ENCODE measurements at places on chromosomes 7 and 10. TPM values are rescaled to one million over a fixed set of nuclear protein-coding genes. Genes with fewer than 3 reads are reported as not detected.

DNA sequence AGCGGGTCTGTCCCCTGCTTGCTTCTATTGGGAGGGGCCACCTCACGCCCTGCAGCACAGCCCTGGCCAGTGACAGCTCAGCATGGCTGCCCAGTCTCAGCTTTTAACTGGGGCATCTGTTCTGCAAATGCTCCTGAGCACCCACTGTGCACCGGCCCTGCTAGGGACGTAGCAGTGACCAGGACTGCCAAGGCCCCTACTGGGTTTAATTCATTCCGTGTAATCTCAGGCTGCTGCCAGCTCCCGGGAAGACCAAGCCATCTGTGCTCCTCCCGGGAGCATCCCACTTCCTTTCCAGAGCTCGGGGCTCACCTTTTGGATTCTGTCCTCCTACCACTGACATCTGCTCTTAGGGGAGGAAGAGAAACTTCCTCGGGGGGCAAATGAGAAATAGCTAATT lies 85.2 kb downstream of the ADARB2 start:
- no peak for DNase-seq

DNA sequence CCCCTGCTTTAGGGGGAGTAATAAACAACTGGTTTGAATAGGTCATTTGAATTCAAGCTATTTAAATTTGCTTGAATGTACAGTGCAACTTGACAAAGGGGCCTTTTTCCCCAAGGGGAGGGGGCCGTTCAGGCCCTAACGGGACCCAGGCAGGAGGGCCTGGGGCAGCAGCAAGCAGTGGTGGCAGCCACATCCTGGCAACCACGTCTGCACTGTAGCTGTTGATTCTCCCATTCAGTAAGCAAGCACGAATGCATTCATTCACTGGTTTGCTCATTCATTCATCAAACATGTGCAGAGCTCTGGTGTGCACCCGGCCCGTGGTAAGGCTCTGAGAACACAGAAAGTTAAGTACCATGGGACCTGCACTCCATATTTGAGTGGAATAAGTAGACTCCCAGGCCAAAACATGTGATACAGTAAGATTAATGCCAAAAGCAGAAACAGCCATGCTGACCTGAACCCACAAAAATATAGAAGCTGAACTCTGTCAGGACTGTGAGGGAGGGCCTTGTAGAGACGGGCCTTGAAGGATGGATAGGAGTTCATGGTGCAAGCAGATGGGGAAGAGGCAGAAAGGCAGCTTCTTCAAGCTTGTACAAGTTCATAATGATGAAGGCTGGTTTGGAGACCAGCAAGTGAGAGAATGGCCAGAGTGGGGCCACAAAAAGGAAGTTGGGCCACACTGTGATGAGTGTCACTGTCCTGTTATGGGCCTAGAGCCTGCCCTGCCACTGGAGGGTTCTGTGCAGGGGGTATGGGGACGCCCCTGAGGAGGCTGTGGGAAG lies 29.3 kb upstream of the C10orf53 start:
- DNase-seq, result no peak

- DNase-seq, result no peak
These were observed 7.8 kb upstream of the CCNY start for GRCh38 chr10:35328404-35329037.

DNA sequence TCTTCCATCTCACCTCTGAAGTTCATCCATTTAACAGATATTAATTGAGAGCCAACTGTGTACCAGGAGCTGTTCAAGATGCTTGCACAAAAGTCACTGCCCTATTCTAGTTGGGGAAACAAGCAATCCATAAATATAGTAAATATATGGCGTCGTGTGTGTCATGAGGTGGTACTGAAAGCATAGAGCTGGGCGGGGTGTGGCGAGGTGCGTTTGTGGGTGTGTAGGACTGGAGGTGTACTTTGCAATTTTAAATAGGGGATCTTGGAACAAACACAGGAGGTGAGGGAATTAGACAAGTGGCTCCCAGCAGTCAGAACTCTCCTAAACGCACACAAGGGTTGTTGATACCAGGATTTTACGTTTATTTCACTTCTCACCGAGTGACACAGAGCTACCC lies 490 bp upstream of the ZNF239 start:
- DNase-seq, result no peak

- no peak for DNase-seq
These were observed 30.1 kb downstream of the RAB18 start for GRCh38 chr10:27534161-27534700.

DNA sequence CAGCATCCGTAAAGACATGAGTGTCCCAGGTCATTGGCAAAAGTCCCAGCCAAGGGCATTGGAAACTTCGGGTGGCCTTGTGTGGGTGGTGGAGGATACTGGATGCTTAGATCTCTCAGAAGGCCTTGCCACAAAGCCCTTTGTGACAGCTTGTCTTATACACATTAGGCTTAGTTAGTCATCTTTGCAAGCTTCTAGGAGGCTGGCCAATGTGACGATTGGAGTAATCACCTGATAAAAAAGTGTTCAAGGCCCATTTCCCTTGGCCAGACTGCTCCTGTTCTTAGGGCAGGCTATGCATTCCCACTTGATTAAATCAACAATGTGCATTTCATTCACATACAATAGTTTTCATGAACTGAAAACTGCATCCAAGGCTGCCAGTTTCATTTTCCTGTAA lies 26.9 kb downstream of the NPS start:
- DNase-seq, result no peak

DNA sequence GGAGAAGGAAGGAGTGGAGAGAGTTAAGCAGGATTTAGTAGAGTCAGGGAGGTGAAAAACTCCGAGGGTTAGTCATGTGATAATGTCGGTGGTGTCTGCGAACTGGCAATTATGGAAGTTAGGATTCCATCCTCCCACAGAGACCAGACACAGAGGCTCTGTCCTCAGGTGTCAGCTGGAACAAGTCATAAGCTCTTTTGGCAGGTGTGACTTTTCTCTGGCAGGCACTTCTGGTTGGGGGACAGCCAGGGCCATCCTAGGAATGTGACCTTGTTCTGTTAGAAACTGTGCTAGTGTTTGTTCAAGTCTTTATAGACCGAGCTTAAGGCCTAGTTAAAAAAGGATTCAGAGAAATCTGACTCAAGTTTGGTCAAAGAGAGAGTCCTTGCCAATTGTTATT lies 371.0 kb downstream of the DPP6 start:
- DNase-seq, result no peak

DNA sequence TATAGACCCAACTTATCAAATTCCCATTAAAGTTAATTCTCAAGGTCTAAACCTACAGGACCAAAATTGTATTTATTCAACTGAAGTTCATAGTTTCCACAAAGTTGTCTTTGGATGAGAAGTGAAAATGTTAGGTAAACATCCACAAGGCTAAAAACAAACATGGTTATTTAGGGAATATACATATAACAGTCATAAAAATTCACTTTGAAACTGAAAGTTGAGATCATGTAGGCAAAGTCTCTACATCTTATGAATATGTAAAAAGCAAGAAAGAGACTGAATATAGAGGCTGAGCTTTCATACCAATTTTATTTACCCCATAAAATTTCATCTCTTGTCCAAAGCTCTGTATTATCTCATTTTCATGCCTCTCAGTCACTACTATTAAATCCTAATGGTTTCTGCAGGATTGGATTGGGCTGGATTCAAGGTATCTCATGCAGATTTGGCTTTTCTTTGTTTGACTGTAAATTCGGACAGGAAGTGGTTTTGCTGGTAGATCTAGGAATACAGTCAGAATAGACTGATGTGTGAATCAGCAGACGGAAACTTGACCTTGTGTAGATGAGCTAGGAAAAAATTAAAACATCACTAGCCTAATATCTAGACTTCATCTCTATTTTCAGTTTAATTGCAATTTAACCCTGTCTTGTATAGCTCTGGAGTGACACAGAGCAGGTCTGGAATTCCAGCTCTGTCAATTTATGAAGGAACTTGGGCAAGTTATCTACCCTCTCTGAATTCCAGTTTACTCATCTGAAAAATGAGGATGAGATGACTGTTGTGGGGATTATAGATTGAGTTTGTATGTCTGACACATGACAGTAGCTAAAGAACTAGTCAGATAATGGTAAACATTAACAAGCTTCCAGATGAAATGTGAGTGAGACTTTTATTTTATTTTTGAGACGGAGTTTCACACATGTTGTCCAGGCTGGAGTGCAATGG lies 27.3 kb upstream of the SKAP2 start:
- DNase-seq, result no peak

DNA sequence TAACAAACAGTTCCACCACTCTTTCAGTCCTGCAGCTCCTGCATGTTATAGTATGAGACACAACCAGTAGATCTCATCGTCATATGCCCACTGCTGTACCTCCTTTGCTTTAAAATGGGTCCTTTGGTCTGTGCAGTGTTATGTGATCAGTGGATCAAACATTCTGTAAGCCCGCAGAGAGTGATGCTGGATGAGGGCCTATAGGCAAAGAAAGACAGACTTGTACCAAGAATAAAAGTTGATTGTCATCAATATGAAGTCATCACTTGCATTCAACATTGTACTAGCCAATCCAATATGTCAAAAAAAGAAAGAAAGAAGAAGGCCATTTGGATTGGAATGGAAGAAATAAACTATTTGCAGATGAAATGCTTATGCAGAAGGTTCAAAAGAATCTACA lies 79.8 kb upstream of the PHYHIPL start:
- no peak for DNase-seq

GRCh38 chr10:121678631-121679174 lies 80.5 kb upstream of the FGFR2 start:
- no peak for DNase-seq

DNA sequence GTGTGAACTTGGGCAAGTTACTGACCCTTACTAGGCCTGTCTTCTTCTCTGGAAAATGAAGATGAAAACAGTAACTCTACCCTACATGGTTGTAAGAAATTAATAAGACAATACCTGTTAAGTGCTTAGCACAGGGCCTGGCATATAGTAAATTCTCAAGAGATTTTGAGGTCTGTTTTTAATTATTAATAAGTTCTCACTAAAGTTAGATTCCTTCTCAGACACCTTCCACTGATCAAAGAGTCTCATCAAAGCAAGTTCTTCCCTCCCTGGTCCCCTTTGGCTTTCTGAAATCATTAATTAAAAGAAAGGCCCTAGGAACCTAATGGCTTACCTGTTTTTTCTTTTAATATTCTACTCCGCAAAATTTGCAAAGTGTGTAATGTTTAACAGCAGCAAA lies 4.6 kb downstream of the TMEM140 start:
- no peak for DNase-seq

DNA sequence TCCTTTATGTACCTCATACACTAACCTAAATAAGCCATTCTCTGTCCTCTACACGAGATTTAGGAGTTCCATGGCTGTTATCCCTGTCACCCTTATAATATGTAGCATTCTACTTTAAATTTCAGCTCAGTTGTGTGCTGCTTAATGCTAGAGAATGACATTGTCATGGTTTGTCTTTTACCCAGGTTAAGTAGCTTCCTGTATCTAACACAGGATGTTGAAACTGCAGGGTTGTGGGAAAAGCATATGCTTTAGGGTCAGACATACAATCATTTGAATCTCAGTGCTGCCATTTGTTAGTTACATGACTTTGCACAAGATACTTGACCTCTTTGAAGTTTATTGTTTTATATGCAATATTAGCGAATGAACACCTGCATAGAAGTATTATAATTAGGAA lies 235.1 kb upstream of the CACNA2D1 start:
- DNase-seq, result no peak

- DNase-seq, result no peak
These were observed 9.5 kb downstream of the PHKG1 start for GRCh38 chr7:56083150-56083785.

DNA sequence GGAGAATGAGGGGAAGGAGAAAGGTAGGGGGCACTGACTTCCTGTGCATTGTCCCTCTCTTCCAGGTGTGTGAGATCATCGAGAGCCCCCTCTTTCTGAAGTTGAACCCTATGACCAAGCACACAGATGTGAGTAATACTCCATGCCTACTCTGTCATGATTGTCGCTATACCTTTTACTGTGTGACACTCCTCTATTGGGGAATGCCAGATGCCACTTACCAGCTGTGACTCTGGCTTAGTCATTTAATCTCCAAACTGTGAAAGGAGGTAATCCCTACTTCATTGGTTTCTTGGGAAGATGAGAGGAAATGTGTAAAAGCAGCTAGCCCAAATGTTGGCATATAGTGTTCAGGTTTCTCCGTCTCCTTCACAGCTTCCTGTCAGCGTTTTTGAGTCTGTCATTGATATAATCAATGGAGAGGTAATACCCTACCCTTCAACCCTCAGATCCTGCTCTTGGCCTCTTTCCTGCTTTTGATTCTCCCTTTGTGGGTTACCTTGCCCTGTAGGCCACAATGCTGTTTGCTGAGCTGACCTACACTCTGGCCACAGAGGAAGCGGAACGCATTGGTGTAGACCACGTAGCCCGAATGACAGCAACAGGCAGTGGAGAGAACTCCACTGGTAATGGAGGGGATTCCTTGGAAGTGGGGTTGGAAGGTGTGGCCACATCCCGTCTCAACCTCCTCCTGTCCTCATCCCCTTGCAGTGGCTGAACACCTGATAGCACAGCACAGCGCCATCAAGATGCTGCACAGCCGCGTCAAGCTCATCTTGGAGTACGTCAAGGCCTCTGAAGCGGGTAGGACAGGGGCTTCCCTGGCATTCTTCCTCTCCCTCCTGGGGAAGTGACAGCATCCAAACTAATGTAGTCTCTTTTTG lies 2.0 kb downstream of the COPS6 start:
- no peak for DNase-seq

GRCh38 chr10:70190581-70190980 lies 20.3 kb upstream of the SAR1A start:
- no peak for DNase-seq

DNA sequence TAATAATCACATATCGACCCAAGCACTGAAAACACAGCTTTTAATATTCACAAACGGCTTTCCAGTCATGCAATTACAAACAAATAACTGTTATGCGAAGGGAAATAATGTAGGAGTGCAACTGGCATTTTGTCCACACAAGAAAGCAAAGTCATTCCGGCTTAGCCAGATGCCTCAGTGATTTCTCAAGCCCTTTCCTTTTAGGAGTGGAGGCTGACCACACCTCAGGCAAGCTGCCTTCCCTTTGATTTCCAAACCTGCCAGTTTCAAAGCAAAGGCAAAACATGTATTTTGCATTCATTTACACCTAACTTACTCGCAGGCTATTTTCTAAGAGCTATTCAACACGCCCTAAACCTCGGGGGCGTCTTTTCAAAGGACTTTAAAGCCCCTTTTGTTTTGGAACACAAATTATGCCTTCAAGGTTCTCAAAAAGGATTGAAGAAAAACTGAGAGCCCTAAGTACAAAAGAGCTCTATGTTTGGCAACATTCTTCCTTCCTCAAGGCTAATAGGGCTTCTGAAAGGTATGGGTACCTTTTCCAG lies 109.6 kb downstream of the CPXM2 start:
- no peak for DNase-seq

DNA sequence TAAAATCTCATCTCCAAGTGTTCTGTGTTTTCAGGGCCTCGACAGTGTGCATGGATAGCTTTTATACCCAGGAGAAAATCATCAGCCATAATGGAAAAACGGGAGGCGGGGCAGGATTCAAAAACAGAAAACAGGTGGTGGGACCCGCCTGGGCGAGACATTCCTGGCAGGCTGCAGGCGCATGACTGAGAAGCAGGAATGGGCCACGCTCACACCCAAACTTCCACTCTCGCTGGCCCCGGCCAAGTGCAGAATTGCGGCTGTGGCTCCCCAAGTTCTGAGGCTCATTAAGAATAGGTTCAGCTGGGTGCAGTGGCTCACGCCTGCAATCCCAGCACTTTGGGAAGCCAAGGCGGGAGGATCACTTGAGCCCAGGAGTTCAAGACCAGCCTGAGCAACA lies 60.6 kb downstream of the C10orf143 start:
- no peak for DNase-seq

Gene WDR86
- total RNA-seq, result 19.6 TPM

Gene COL28A1
- total RNA-seq, result 0.14 TPM

Gene SPDYE16
- total RNA-seq, result not detected
